Sigmoid colon (tissue), 7 donors: ENCODE measurements at places on chromosomes 1 and 21. TPM values are rescaled to one million over a fixed set of nuclear protein-coding genes. Genes with fewer than 3 reads are reported as not detected.

The LRRC38 gene
- polyA plus RNA-seq = not detected

The AADACL4 gene
- 0.04 TPM for polyA plus RNA-seq

The CHIA gene
- polyA plus RNA-seq = not detected

The HES5 gene
- 0.61 TPM for polyA plus RNA-seq

The IL12RB2 gene
- polyA plus RNA-seq = not detected

The SYDE2 gene
- 0.46 TPM for polyA plus RNA-seq

The OR2T2 gene
- polyA plus RNA-seq = not detected

The OR14A16 gene
- not detected for polyA plus RNA-seq

The TAS1R3 gene
- 0.60 TPM for polyA plus RNA-seq

The LIN28A gene
- polyA plus RNA-seq = not detected

The NT5C1A gene
- not detected for polyA plus RNA-seq

The TLR5 gene
- 1.9 TPM for polyA plus RNA-seq

The C1QB gene
- 225 TPM for polyA plus RNA-seq

The C1orf167 gene
- polyA plus RNA-seq = 2.2 TPM

The NUCKS1 gene
- 22.2 TPM for polyA plus RNA-seq

The OR2T11 gene
- polyA plus RNA-seq = not detected

The STYXL2 gene
- polyA plus RNA-seq = 0.23 TPM

The CIART gene
- 2.5 TPM for polyA plus RNA-seq

The SERPINC1 gene
- polyA plus RNA-seq = not detected

The HORMAD1 gene
- 0.32 TPM for polyA plus RNA-seq

The FMOD gene
- polyA plus RNA-seq = 30.6 TPM

The SHC1 gene
- polyA plus RNA-seq = 75.2 TPM

The NFIA gene
- polyA plus RNA-seq = 7.6 TPM

The VWA5B1 gene
- polyA plus RNA-seq = 0.22 TPM

The TRPM2 gene
- 3.5 TPM for polyA plus RNA-seq

The GJA8 gene
- not detected for polyA plus RNA-seq
